ENCODE measurements at places on chromosomes 5 and 9. TPM values are rescaled to one million over a fixed set of nuclear protein-coding genes. Genes with fewer than 3 reads are reported as not detected.

The RNF145 gene
- 169 TPM for total RNA-seq

The SYNPO gene
- total RNA-seq, result 0.92 TPM

The PCDHA12 gene
- 0.78 TPM for total RNA-seq

The ARSI gene
- 0.93 TPM for total RNA-seq

The LRRC19 gene
- 0.21 TPM for total RNA-seq

The ECM2 gene
- total RNA-seq, result not detected

The SLC46A2 gene
- total RNA-seq, result not detected

The OR1J2 gene
- total RNA-seq, result not detected

The C9 gene
- not detected for total RNA-seq

The GPX3 gene
- total RNA-seq, result not detected

The ROR2 gene
- not detected for total RNA-seq

The PHAX gene
- total RNA-seq, result 60.2 TPM

The APBA1 gene
- 6.7 TPM for total RNA-seq

The IL13 gene
- total RNA-seq, result not detected

The OLFM1 gene
- total RNA-seq, result 7.9 TPM

The LHFPL2 gene
- total RNA-seq, result 43.6 TPM

The CCL21 gene
- total RNA-seq, result not detected

The SAP30L gene
- 38.6 TPM for total RNA-seq

The BSPRY gene
- total RNA-seq, result 14.5 TPM

The OSMR gene
- 76.4 TPM for total RNA-seq

The LAMC3 gene
- total RNA-seq, result not detected

The ISL1 gene
- 9.4 TPM for total RNA-seq

The PCDHB7 gene
- 0.37 TPM for total RNA-seq

The PRDM9 gene
- not detected for total RNA-seq

The CCDC171 gene
- total RNA-seq, result 2.1 TPM

The SLC34A1 gene
- 0.64 TPM for total RNA-seq

The KCNT1 gene
- not detected for total RNA-seq

The SYK gene
- 14.8 TPM for total RNA-seq

The SLIT3 gene
- total RNA-seq, result not detected

The PFDN1 gene
- 67.5 TPM for total RNA-seq

The ST8SIA4 gene
- not detected for total RNA-seq

The CXCL14 gene
- not detected for total RNA-seq

The IFNA2 gene
- not detected for total RNA-seq

The TRIP13 gene
- total RNA-seq, result 29.9 TPM

The DND1 gene
- total RNA-seq, result 2.8 TPM

The IFNW1 gene
- total RNA-seq, result not detected

The RBM22 gene
- total RNA-seq, result 60.8 TPM

The SLC45A2 gene
- total RNA-seq, result not detected

The CDKN2A gene
- total RNA-seq, result 284 TPM

The MEIKIN gene
- total RNA-seq, result not detected

The ANKRD18B gene
- total RNA-seq, result 30.5 TPM

The FAT2 gene
- not detected for total RNA-seq

The QRFP gene
- not detected for total RNA-seq

The C9orf153 gene
- total RNA-seq, result not detected

The NUDT2 gene
- 12.2 TPM for total RNA-seq

The VLDLR gene
- 17.4 TPM for total RNA-seq

The PPIC gene
- total RNA-seq, result 43.9 TPM

The PFN3 gene
- total RNA-seq, result not detected

The HAND1 gene
- not detected for total RNA-seq

The SLC36A2 gene
- total RNA-seq, result not detected
